Uterus (tissue), 4 donors: ENCODE measurements at places on chromosomes 7 and 10. TPM values are rescaled to one million over a fixed set of nuclear protein-coding genes. Genes with fewer than 3 reads are reported as not detected.

DNA sequence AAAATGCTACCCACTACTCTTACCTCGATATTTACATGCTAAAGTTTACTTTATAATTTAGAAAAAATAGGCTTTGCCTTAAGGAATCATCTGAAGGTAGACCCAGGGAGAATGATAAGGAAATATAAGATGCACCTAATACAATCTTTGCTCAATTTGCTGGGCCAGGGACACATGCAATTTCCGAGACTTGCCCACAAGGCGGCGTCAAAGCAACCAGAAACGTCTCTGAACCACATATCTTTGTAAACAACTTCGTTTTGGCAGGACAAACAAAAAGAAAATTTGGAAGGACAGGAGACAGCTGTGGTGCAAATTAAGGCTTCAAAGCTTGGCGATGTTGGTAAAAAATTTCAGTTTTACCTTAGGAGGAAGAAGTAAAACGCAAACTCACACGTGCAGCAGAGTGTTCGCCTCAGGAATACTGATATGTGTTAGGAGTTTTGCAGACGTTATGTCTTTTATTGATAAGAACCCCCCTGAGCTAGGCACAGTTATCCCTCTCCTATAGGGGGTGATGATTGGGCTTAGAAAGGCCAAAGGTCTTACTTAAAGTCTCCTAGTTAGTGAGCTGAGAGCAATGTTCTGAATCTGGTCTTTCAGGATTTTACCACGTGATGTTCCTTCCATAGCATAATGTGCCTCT, 134.3 kb downstream of the PRKCQ start:
- no peaks in the 10 kb centered on the region for H3K36me3 ChIP-seq
- peak; percentile 25 for DNase-seq
- H3K27me3 ChIP-seq = no peaks in the 10 kb centered on the region
- no peaks in the 10 kb centered on the region for H3K4me1 ChIP-seq
- no peak overlapping the region for H3K4me3 ChIP-seq

GRCh38 chr7:79702116-79702515, 248.6 kb upstream of the MAGI2 start:
- no peak overlapping the region for H3K27ac ChIP-seq
- H3K27me3 ChIP-seq = no peaks in the 10 kb centered on the region
- no peaks in the 10 kb centered on the region for H3K36me3 ChIP-seq
- no peaks in the 10 kb centered on the region for H3K4me1 ChIP-seq
- H3K4me3 ChIP-seq = no peak overlapping the region

DNA sequence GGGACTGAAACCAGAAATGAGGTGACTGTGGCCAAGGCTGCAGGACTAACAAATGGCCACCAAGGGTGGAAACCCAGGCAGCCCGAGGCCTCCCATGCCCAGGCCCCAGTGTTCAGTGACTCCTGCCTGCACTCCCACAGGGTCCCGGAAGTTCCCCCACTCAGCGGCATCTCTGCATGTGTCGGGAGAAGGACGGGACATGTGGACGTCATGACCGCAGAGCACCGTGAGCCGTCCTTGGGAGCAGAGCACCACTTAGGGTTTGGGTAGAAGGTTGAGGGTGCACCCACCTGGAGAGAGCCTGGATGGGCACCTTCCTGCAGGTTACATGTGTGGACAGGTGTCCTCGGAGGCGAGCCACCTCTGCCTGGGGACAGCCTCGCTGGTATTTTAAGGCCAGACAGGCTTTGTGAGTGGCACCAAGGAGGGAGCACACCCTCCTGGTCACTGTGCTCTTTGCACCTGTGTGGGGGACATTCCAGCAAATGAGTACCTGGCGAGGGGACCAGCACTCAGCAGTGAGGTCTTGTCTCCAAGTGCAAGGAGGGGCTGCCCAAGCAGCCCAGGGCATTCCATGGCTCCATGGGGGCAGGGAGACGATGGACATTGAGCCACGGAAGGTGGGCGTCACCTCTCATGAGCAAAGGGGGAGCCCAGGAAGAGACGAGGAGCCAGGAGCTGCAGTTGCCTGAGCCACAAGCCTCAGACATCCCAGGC, 95.3 kb upstream of the TCERG1L start:
- DNase-seq = no peak
- no peaks in the 10 kb centered on the region for H3K4me1 ChIP-seq
- H3K36me3 ChIP-seq = no peaks in the 10 kb centered on the region
- H3K27me3 ChIP-seq = no peaks in the 10 kb centered on the region
- H3K4me3 ChIP-seq = no peak overlapping the region

GRCh38 chr10:22002591-22003176, 846 bp downstream of the DNAJC1 start:
- peak overlapping the region; percentile 83 for H3K27ac ChIP-seq
- H3K4me3 ChIP-seq = peak overlapping the region; percentile 95
- no peaks in the 10 kb centered on the region for H3K36me3 ChIP-seq
- H3K4me1 ChIP-seq = no peaks in the 10 kb centered on the region
- DNase-seq = no peak
- no peaks in the 10 kb centered on the region for H3K27me3 ChIP-seq

DNA sequence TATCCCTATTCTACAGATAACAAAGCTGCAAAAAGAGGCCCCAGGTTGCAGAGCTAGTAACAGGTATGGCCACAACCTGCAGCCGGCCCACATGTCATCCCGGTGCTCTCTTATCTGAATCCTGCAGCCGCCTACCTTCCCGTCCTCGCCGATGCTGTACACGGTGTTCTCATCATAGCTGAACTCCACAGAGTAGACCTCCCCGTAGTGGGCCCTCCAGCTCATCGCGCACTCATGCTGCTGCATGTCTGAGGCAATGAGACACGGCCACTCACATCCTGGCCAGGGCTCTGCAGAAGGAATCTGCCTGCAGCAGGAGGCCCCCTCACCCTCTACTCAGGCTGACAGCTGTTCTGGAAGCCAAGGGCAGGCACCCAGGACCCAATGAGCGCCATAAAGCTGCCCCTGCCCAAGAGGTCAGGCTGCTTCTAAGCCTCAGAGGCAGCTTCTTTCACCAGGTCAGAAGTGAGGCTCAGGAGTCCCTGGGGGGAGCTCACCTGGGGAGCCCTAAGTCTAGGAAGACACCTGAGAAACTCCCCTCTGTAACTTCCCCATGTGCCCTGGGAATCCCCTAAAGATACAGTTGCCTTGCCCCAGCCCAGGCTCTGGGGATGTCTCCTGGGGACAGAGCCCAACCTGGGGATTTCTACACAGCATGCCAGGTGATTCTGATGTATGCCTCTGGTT, 17.9 kb upstream of the CYREN start:
- H3K36me3 ChIP-seq = no peaks in the 10 kb centered on the region
- no peak for DNase-seq
- no peaks in the 10 kb centered on the region for H3K4me1 ChIP-seq
- no peak overlapping the region for H3K4me3 ChIP-seq
- H3K27ac ChIP-seq = no peak overlapping the region
- H3K27me3 ChIP-seq = no peaks in the 10 kb centered on the region

- H3K36me3 ChIP-seq = no peaks in the 10 kb centered on the region
- H3K27ac ChIP-seq = no peak overlapping the region
- no peak overlapping the region for H3K4me3 ChIP-seq
- H3K27me3 ChIP-seq = no peaks in the 10 kb centered on the region
- no peak for DNase-seq
Observed at GRCh38 chr10:19791032-19791431, 25.2 kb upstream of the PLXDC2 start.

DNA sequence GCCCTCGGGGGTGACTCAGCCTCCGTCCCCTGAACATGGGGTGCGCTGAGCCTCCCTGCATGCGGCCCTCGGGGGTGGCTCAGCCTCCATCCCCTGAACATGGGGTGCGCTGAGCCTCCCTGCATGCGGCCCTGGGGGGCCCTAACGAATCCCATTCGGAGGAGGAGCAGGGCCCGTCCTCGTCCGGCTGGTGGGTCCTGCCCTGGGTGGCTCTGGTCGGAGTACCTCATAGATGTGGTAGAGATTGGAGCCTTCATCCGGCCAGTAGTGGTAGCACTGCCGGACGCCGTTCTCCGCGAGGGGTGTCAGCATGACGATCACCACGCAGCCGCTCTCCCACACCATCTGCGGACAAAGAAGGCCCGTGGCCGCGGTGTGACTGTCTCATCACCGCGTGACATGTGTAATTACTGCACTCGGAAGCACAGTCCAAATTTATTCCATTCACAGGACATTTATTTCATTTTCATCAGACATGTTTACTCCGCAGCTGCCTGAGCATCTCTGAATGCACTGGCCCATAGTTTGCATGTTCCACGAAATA, 241.1 kb downstream of the DNAJB6 start:
- DNase-seq = no peak
- H3K4me1 ChIP-seq = no peaks in the 10 kb centered on the region
- H3K27ac ChIP-seq = no peak overlapping the region
- H3K4me3 ChIP-seq = no peak overlapping the region
- no peaks in the 10 kb centered on the region for H3K36me3 ChIP-seq

GRCh38 chr10:132175408-132175807, 11.3 kb upstream of the DPYSL4 start:
- H3K27me3 ChIP-seq = no peaks in the 10 kb centered on the region
- H3K27ac ChIP-seq = no peak overlapping the region
- H3K4me3 ChIP-seq = no peak overlapping the region
- H3K4me1 ChIP-seq = no peaks in the 10 kb centered on the region
- no peak for DNase-seq

GRCh38 chr7:30975256-30975899, 11.6 kb downstream of the GHRHR start:
- H3K4me1 ChIP-seq = no peaks in the 10 kb centered on the region
- H3K27me3 ChIP-seq = no peaks in the 10 kb centered on the region
- no peak for DNase-seq

- no peak overlapping the region for H3K4me3 ChIP-seq
- H3K27me3 ChIP-seq = no peaks in the 10 kb centered on the region
- DNase-seq = no peak
- no peak overlapping the region for H3K27ac ChIP-seq
Observed at GRCh38 chr7:21044384-21044783, 257.7 kb upstream of the SP8 start.

DNA sequence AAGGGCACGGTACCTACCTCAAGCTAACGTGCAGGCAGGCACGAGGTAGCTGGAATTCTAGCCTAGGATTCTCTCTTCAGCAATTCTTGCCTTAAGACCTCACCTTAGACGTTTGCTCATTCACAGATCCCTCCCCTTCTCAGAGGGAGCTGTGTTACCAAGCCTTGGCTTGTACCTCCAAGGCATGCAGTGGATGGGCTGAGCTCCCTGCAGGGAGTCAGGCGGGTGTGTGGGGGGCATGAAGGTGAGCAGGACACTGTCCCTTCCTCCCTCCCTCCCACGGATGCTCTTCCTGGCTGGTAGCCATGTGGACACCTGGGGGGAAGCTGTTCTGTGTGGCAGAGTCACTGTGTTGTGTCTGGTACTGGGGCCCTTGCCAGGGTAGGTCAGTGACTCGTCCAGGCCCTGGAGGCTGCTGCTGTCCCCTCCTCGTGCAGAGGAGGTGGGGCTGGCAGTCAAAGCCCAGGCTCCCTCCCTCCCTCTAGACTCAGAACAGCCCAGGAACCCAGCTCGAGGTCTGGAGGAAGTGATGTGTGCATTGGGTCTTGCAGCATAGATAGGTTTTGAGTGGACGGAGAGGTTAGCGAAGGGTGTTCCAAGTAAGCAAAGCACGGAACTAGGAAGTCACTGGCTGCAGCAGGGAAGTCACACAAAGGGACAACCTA, 222.2 kb upstream of the SH2B2 start:
- no peak for DNase-seq
- no peak overlapping the region for H3K27ac ChIP-seq
- H3K27me3 ChIP-seq = no peaks in the 10 kb centered on the region
- no peak overlapping the region for H3K4me3 ChIP-seq
- no peaks in the 10 kb centered on the region for H3K36me3 ChIP-seq
- no peaks in the 10 kb centered on the region for H3K4me1 ChIP-seq

- H3K27ac ChIP-seq = peak overlapping the region; percentile 91
- H3K4me3 ChIP-seq = no peak overlapping the region
- DNase-seq = peak; percentile 79
- H3K27me3 ChIP-seq = no peaks in the 10 kb centered on the region
- H3K4me1 ChIP-seq = peaks cover 33% of the 10 kb centered on the region
- H3K36me3 ChIP-seq = no peaks in the 10 kb centered on the region
Observed at GRCh38 chr10:91587710-91588638, 44.9 kb downstream of the PPP1R3C start.

Gene SEMA3C
- total RNA-seq = 54.4 TPM

Gene INHBA
- 18.4 TPM for total RNA-seq

DNA sequence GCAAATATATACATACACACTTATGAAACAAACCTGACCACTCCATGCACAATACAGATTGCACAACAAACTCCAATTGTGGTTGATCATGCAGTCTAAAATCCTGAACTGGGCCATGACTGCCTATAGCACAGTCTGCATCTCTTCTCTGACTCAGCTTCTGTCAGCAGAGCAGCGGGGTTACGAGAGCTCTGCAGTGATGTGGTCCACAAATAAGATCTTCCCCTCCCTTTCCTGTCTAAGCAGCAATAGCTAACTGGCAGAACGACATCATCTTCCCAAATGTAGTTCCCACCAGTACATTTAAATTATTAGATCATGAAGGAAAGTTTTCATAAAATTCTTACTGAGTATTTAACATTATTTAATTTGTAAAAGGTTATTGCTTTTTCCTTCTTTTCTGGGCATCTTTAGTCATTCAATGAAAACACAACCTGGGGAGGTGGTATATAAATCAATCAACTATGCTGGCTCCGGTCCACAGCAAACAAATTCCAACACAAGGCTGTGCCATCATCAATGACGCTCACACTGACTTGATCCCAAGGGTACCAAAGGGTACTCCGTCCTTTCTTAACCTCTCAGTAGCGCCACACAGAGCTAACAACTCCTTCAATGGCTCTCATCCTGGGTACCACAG, 17.1 kb downstream of the ARHGAP21 start:
- H3K27ac ChIP-seq = no peak overlapping the region
- H3K4me1 ChIP-seq = no peaks in the 10 kb centered on the region
- H3K4me3 ChIP-seq = no peak overlapping the region

GRCh38 chr7:23135755-23136154, 30.2 kb downstream of the KLHL7 start:
- H3K27ac ChIP-seq = no peak overlapping the region
- no peak overlapping the region for H3K4me3 ChIP-seq
- no peak for DNase-seq
- no peaks in the 10 kb centered on the region for H3K27me3 ChIP-seq
- H3K36me3 ChIP-seq = no peaks in the 10 kb centered on the region
- H3K4me1 ChIP-seq = no peaks in the 10 kb centered on the region
